ENCODE measurements at places on chromosomes 1 and 21. TPM values are rescaled to one million over a fixed set of nuclear protein-coding genes. Genes with fewer than 3 reads are reported as not detected.

The TAS1R1 gene
- total RNA-seq: 0.11 TPM

The UBIAD1 gene
- 5.9 TPM for total RNA-seq

The KLHL20 gene
- total RNA-seq: 37.7 TPM

The ZNF648 gene
- total RNA-seq: 0.39 TPM

The CBR3 gene
- 8.4 TPM for total RNA-seq

The ZNF593OS gene
- not detected for total RNA-seq

The HCRTR1 gene
- total RNA-seq: not detected

DNA sequence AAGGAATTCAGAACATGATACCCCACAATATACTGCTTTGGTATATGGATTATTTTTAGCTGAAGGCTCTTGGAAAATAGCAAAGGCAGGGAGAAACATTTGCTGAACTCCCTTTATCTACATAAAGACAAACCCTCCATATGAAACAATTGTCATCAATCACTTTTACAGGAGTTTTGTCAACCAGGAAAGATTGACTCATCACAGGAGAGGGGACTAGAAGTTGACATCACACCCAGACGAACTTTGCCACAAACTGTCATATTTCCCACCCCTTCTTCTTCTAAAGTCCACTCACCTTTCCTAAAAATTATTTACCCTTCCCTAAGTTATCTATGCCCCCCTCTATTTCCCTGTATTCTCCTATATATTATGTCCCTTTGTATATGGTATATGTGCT lies 47.9 kb downstream of the RBM11 start:
- H3K36me3 ChIP-seq: no peaks in the 10 kb centered on the region
- H3K27me3 ChIP-seq: no peaks in the 10 kb centered on the region
- H3K4me3 ChIP-seq: no peak overlapping the region

- H3K4me3 ChIP-seq: no peak overlapping the region
- H3K4me1 ChIP-seq: no peaks in the 10 kb centered on the region
- no peak overlapping the region for H3K27ac ChIP-seq
- no peak for DNase-seq
- H3K36me3 ChIP-seq: no peaks in the 10 kb centered on the region
These were observed 3.9 kb downstream of the LINGO4 start for GRCh38 chr1:151801310-151801820.

DNA sequence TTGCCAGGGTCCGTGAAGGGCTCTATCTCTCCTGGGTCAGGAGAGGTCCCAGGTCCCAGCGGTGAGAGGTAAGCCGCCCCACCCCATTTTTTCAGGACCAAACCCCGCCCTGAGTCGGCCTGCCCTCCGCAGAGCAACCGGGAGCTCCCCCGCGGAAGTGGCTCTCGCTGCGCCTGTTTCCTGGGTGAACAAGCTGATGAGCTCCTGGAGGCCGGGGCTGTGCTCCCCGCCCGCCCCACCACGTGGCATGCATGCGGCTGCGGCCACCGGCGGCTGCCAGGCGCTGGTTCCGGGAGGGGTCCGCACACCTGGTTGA lies 32.0 kb downstream of the ZBTB17 start:
- no peak overlapping the region for H3K27ac ChIP-seq
- DNase-seq: no peak
- H3K27me3 ChIP-seq: no peaks in the 10 kb centered on the region
- H3K36me3 ChIP-seq: peaks cover 91% of the 10 kb centered on the region

GRCh38 chr1:193926956-193927355 lies 740.5 kb upstream of the B3GALT2 start:
- H3K4me1 ChIP-seq: no peaks in the 10 kb centered on the region
- DNase-seq: peak; percentile 46
- H3K27ac ChIP-seq: no peak overlapping the region
- H3K27me3 ChIP-seq: no peaks in the 10 kb centered on the region

DNA sequence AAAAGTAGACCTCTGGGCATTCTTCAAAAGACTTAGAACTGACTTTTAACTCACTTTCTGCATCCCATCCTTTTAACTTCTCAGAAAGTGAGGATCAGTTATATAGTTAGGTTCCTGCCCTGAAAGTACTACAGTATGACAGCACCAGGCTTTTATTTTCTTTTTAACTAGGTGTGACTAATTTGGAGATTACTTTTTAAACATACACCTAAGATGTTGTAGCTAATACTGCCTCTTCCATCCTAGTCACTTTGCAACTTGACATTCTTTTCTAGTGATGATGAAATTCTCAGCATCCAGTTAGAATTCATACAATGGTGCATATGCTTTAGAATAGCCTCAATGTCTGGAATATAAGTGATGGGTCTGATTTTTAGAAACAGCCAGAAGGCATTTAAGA lies 24.6 kb downstream of the RUNX1 start:
- H3K4me1 ChIP-seq: peaks cover 3% of the 10 kb centered on the region
- H3K4me3 ChIP-seq: no peak overlapping the region
- H3K27me3 ChIP-seq: no peaks in the 10 kb centered on the region
- no peak overlapping the region for H3K27ac ChIP-seq

All from upper lobe of left lung (tissue), 6 donors.